Stimulated activated CD4-positive, alpha-beta T cell treated with anti-CD3 and anti-CD28 coated beads, TNF-alpha, amount 100 ng/mL, for 4 hours (primary cell): ENCODE measurements at places on chromosomes 1 and 21.

- no peak for DNase-seq
These were observed 42.5 kb upstream of the SYT2 start for GRCh38 chr1:202752774-202753173.

DNA sequence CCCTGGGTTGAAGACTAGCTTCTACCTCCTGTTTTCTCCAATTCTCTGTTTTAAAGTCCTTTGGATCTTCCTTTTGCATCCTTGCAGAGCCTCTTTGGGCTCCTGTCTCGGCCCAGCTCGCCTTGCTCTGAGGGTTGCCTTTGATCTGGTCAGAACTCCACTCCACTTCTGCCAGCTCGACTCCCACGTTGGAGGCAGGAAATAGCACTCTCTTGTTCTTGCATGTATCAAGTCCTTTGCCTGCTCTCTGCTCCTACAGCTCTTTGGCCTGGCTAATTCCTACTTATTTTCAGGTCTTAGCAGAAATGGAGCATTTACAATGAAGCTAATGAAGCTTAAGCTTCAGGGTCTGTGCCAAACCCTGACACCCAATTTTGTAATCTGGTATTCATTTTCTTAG lies 21.1 kb upstream of the B3GALNT2 start:
- DNase-seq: no peak

- no peak for DNase-seq
These were observed 16.0 kb downstream of the ITPKB start for GRCh38 chr1:226722901-226723656.

DNA sequence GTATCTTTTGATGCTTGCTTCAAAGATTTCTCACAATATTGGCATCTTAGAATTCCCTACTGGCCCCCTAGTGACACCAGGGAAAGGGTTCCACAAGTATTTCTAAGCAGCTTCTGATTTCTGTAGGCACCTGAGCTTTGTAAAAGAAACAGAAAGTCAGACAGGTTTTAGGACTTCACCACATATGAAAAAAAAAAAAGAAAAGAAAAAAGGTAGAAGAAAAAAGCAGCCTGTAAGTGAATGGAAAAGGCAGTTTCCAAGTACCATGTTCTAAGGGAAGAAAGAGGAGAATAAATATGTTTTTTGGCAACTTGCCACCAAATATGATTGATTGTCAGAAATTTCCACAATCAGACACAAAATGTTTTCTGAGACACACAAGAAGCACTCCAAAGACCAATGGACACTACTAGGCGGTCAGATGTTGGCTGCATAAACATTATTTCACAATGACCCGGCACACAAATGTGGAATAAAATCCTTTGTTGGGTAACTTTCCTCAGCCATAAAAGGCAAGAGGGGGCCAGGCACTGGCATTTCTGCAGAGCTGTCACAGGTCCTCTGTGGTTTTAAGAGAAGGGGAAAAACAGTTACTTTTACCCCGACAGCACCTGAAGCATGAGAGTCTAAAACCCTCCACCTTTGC lies 12.7 kb upstream of the CPLANE2 start:
- DNase-seq: no peak
